ENCODE measurements at places on chromosomes 4 and X. TPM values are rescaled to one million over a fixed set of nuclear protein-coding genes. Genes with fewer than 3 reads are reported as not detected.

GRCh38 chrX:4850312-4850711 lies 1136.9 kb upstream of the PRKX start:
- DNase-seq = no peak

VCX3A gene
- total RNA-seq = not detected

SHROOM2 gene
- total RNA-seq = 5.8 TPM

- no peak for DNase-seq
Measured at GRCh38 chr4:16116019-16116418, 32.2 kb upstream of the PROM1 start.

FRMPD3 gene
- total RNA-seq = not detected

SLC10A7 gene
- total RNA-seq = 20.3 TPM

C4orf50 gene
- total RNA-seq = not detected

BLOC1S4 gene
- total RNA-seq = 12.6 TPM

SLC4A4 gene
- 12.5 TPM for total RNA-seq

DNA sequence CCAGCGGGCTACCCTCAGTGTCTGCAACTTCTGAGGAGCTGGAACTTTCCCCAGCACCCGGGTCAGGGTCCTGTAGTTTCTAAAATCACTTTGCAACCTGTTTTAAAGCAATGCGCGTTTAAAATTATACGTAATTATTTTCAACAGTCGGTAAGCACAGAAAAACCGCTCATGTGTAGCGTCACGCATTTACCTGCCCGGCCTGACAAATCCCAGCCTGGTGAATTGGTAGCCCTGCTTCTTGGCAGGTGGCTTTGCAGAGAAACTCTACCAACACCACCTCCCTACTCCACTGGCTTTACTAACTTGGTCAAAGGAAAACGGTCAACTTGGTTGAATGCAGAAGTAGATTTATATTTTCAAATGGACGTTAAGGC lies 640 bp downstream of the BANK1 start:
- no peak for DNase-seq

DNA sequence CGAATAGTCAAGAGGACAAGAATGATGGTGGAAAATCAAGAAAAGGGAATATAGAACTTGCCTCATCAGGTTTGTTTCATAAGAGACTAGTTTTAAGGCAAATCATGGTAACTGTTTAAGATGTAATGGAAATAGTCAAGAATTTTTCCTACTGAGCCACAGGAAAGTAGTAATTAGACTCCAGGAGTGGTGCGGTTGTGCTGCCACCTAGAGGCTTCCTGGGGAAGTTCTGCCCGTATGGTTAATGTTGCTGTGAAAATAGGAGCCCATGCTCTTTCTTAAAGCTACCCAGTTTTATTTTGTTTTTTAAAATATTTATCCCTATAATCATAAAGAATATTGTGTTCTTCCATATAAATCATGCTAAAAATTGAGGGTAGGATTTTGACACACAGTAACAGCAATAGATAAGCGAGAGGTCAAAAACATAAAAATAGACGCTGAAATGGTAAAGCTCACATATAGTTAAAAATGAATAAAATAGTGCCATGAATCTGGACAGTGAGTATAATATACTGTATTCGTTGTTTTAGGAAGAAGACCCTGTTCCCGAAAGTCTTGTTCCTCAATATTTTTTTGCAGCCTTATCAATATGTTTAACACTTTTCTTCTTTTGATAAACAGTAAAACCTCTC lies 87.0 kb downstream of the PHOX2B start:
- peak; percentile 53 for DNase-seq

GRCh38 chr4:109590905-109591304 lies 30.9 kb downstream of the MCUB start:
- no peak for DNase-seq

- DNase-seq = no peak
Measured at GRCh38 chrX:63750811-63751210, 34.2 kb downstream of the ARHGEF9 start.

SEPTIN6 gene
- total RNA-seq = 17.7 TPM

PCYT1B gene
- total RNA-seq = 0.86 TPM

- peak; percentile 61 for DNase-seq
Measured at GRCh38 chrX:40104630-40104984, 6.8 kb upstream of the BCOR start.

HAND2 gene
- 45.4 TPM for total RNA-seq

- DNase-seq = peak; percentile 13
Measured at GRCh38 chr4:47814618-47815295, 23.1 kb downstream of the CORIN start.

DNA sequence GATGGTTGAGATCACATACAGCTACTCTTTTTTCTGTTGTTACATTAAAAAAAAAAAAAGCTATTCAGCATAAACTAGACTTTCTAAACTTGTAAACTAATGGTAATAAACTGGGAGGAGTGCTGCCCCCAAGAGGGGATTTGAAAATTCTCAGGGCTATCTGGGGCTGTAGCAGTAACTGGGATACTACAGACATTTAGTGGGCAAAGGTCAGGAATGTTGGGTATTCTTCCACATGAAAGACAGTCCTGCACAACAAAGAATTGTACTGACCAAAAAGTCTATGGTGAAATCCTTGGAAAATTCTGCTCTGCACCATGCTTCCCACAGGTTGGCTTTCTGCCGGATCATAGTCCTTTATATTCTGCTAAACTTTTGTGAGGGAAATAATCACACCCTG lies 232.6 kb upstream of the BOD1L1 start:
- no peak for DNase-seq

HSPA4L gene
- total RNA-seq = 6.5 TPM

GRCh38 chrX:151982222-151982621 lies 7.7 kb upstream of the GABRE start:
- DNase-seq = peak; percentile 72

MYOZ2 gene
- total RNA-seq = 0.43 TPM

DNA sequence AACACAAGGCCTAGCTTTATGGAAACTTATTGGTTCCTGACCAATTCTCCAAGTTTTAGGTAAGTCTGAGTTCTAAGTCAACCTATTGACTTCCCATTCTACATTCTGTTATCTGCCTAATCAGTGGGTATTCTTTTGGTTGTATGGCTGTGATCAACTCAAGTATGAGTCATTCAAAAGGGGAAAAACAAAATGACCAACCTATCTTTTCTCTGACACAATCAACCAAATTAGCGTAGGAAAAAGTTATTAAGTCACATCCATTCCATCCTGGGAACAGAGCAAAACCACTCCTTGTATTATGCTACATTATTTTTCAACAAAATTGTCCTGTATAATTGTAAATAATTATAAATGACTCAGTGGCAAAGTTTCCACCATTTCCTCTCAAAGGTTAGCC lies 136.2 kb downstream of the SHROOM4 start:
- DNase-seq = no peak

RRH gene
- total RNA-seq = not detected
